GM20000 (cell line): ENCODE measurements at places on chromosomes 11 and 22.

DNA sequence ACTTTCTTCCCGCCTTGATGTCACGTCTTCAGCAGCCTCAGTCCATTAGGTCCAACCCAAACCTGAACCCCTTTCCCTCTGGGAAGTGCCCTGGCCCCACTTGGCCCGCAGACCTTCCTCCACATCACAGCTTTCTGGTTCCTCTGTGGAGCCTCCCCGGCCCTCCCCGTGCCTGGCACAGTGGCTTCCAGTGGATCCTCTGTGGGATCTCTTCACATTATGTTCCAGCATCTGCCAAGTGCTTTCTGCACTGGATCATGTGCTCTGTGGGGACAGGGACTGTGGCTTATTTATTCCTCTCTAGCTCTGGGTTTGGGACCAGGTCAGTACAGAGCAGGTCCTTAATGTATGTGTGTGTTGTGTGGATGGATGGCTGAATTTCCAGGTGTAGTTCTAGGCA, 30.9 kb downstream of the POLR3H start:
- no peak for DNase-seq

DNA sequence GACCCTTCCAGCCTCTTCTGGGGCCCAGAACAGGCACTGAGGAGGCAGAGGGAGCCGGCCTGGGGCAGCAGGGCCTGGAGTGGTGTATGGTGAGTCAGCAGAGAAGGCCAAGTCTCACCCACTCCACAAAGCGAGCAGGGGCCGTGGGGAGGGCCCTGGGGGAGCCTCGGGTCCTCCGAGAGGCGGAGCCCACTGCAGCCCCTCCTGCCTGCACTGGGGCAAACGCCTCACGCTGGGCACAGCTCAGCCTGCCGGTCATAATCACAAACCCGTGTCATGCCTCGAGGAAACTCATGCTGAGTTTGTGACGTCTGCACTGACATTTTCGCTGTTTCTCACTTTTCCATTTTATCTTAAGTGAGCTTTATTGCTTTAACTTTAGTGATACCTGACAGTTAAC, 38.4 kb downstream of the TOLLIP start:
- DNase-seq: no peak

- no peak for DNase-seq
Measured at GRCh38 chr11:1502954-1503707, 16.6 kb upstream of the MOB2 start.

DNA sequence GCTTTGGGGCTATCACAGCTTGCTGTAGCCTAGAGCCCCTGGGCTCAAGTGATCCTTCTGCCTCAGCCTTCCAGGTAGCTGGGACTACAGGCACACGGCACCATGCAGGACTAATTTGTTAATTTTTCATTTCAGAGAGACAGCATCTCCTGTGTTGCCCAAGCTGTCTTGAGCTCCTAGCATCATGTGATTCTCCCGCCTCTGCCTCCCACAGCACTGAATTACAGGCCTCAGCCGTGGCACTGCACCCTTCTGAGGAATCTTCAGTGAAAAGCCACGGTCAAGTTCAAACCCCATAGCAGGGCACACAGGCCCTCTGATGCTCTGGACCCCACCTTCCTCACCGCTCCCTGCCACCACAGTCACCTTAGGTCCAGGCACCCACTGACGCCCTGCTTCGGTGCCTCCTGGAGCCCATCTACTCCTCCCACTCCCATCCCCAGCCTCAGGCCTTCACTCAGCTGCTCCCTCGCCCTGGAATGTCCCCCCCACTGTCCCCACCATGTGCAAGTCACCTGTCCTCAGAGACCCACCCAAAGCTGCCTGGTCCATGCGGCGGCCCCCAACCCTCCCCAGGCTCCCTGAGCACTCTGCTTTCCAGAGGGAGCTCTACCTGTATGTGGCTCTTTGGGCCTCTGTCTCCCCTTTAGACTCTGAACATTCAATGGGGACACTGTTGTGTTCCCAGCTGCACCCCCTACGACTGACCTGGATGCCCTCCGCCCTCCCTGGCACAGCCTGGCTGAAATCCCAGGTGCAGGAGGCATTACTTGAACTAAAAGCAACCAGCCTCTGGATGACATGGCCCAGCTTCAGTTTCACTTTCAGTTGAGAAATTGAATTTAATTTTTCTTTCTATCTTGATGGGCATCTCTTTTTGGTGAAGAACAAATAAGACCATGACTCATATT, 1.6 kb downstream of the APOL2 start:
- DNase-seq: peak; percentile 21

GRCh38 chr11:65791719-65792213, 4.9 kb downstream of the OVOL1 start:
- DNase-seq: peak; percentile 84

GRCh38 chr22:47335460-47335859, 573.0 kb downstream of the TBC1D22A start:
- DNase-seq: no peak

DNA sequence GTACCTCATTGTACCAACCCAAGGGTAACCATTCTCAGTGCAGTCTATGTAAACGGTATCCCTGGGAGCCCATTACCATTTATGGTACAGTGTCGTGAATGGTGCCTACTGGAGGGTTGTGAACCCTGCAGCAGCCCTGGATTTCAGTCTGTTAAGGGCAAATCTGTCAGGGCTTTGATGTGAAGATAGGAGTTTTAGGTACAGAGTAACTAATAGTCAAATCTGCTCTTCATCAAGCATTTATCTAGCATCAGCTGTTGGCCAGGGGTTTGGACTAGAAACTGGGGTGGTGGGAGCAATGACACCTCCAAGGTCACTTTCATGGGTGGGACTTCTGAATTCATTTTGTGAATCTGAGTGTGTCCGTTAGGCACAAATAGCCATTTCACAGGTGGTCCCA, 50.6 kb upstream of the RFPL3 start:
- no peak for DNase-seq

DNA sequence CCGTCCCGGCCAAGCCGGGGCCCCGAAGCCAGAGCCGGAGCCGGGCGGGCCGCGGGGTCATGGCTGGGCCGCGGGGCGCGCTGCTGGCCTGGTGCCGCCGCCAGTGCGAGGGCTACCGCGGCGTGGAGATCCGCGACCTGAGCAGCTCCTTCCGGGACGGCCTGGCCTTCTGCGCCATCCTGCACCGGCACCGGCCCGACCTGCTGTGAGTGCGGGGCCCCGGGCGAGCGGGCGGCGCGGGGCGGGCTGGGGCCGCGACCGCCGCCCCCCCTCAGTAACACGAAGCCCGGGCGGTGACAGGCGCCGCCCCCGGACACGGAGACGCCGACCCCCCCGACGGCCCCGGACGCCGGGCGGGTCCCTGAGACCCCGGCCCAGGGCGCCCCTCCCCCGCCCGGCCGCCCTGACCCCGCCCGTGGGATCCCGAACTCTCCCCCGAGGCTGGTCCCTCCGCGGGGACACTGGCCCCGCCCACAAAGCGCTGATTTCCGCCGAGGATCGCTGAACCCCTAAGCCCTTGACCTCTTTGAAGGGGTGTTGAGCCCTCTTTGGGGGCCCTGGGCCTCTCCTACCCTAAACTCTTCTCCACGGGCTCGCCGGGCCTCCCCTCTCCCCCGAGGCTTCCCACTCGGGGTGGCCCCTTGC, 389 bp downstream of the MICALL1 start:
- peak; percentile 79 for DNase-seq

DNA sequence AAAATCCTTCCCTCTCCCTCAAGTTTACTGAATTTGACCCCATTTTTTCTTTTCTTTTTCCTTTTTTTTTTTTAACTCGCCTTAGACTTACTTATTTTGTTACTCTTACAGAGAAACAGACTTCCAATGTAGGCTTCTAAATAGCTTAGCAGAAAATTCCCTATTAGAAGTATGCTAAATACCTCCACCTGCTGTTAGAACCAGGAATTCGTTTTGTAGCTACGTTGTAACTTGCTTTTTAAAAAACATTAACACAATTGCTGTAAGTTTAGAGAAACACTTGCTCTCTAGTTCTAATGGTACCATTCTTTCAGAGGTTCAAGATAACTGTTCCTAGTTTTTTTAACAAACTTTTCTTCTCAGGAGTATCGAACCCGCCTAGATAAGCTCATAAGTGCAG, 324.2 kb downstream of the DCDC1 start:
- DNase-seq: no peak

GRCh38 chr11:26199331-26200095, 132.4 kb upstream of the ANO3 start:
- no peak for DNase-seq

GRCh38 chr11:43197379-43197778, 114.4 kb upstream of the API5 start:
- DNase-seq: no peak

DNA sequence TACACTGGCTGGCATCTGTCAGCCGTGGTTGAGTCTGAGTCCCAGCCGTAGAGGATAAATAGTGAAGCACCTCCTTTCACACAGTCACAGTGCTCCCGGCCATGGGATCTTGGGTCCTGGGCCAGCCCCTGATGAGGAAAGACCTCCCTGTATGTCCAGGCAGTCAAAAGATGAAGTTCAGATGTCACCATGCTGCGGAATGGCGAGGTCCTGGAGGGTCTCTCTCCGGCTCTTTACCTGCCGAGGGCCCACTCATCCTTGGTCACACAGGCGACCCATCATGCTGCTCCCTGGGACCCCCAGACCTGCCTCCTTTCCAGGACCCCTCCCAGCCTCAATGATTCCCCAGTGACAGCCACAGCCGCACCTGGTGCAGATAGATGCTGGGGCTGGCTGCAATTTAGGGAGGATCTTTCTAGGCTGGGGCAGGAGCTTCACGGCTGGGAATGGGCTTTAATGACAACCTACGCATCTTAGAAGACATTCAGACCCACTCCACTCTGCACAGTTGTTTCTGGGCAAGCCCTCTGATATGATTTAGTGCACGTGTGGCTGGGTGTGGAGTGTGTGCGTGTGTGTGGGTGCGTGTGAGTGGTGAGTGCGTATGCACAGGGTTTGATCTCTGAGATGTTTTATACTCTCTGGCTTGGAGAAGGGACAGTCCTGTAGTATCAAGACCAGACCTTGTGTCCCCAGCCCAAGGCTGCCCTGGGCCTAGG, 79.7 kb downstream of the FBLN1 start:
- DNase-seq: no peak

- DNase-seq: no peak
Measured at GRCh38 chr11:64249563-64250414, 1.5 kb upstream of the PLCB3 start.

DNA sequence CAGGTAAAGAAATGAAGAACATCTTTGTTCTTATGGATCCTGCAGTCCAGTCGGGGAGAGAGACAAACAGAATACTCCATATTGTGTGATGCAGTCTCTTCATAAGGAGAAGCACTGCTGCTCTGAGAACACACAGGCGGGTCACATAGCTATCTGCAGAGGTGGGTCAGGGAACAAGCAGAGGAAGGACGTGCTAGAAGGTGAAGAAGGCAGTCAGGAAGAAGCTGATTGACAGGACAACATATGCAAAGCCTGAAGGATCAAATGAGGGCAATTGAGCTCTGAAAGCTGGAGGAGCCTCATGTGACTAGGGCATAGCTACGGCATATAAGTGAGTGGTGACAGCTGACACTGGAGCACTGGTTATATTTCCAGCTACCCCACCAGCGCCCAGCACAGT, 122.5 kb downstream of the OPCML start:
- no peak for DNase-seq

DNA sequence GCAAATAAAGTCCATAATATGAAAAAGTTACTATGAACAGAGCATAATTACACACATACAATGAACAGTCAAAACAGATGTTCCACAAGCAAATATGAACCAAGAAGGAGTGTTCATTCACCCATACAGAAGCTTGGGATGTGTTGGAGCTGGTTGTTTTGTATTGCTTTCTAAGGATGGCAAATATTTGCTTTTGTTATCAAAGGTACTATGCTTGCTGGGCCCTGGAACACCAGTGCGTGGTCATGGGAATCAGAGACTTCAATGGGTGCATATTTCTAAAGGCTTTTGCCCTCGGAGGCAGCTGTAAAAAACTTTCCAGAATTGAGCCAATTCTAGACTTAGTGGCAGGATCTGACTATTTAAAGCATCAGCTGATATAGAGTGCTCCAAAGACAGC, 85.1 kb downstream of the BARX2 start:
- no peak for DNase-seq

- DNase-seq: no peak
Measured at GRCh38 chr11:93196816-93197379, 893 bp downstream of the SLC36A4 start.

DNA sequence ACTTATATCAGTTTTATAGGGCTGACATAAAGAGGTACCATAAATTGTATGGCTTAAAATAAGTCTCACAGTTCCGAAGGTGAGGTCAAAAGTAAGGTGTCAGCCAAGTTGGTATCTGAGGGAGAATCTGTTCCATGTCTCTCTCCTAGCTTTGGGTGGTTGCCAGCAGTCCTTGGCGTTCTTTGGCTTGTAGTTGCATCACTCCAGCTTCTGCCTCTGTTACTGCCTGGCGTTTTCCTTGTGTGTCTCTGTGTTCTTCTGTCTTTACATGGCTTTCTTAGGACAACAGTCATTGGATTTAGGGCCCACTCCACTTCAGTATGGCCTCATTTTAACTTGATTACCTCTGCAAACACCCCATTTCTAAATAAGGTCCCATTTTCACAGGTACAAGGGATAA, 16.7 kb downstream of the MMP7 start:
- DNase-seq: no peak

- DNase-seq: peak; percentile 74
Measured at GRCh38 chr11:70270877-70271648, 573 bp downstream of the PPFIA1 start.

DNA sequence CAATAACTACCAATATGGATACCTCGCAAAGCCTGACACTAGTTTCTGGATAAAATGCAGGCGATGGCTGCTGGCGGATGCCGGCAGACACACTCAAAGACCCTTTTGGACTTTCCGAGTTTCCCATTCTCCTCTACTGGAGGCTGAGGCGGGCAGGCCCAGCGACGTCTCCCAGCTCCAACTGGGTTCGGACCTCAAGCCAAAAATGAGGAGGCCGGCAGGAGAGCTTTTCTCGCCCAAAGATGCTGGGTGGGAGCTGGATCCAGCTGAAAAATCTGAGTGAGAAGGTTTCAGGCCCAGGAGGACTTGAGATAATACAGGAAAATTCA, 428 bp upstream of the FEZ1 start:
- no peak for DNase-seq

- DNase-seq: peak; percentile 94
Measured at GRCh38 chr11:66289548-66290329, 796 bp upstream of the YIF1A start.
